ENCODE measurements at places on chromosomes 2 and 18. TPM values are rescaled to one million over a fixed set of nuclear protein-coding genes. Genes with fewer than 3 reads are reported as not detected.

- no peak for DNase-seq
Measured at GRCh38 chr2:197573608-197574007, 57.7 kb downstream of the MOB4 start.

GRCh38 chr2:132949108-132949507 is 279.1 kb upstream of the LYPD1 start:
- no peak for DNase-seq

DNA sequence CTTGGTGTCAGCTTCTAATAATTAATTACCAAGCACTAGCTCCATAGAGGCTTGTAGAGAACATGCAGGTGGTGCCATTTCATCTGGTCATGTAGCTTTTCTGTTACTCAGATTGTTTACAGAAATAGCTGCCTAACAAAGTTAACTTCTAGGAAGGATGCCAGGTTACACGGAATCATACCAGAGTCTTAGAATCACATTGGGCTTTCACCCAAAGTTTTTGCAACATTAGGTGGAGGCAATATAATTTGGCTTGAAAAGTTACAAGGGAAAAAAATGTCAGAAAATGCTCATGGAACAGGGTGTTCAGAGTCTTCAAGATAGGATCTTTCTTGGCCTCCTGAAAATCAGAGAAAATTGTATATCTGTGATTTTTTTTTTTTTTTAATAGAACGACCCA is 135.6 kb downstream of the ARHGAP15 start:
- DNase-seq, result no peak

PRKAG3 gene
- total RNA-seq, result not detected

DNA sequence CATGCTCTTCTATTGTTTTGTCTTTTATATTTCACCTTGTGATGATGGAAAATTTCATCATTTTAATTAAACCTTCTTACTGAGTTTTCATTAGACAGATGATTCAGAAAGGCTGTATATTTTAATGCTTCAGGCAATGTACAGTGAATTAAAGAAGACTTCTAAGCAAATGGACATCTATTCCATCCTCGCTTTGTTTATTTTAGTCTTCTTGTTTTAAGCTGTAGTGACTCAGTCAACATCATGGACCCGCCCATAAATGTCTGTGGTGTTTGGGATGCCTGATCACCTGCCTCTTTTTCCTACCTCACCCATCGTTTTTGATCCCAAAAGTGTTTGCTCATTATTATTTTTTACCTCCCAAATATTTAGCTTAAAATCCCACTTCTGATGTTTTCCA is 43.1 kb downstream of the KYNU start:
- no peak for DNase-seq

PLB1 gene
- 2.1 TPM for total RNA-seq

Measured in sigmoid colon (tissue), 7 donors.